ENCODE measurements at places on chromosomes 5 and 9.

GRCh38 chr5:141735823-141736222 is 53.8 kb upstream of the ARAP3 start:
- DNase-seq, result no peak

DNA sequence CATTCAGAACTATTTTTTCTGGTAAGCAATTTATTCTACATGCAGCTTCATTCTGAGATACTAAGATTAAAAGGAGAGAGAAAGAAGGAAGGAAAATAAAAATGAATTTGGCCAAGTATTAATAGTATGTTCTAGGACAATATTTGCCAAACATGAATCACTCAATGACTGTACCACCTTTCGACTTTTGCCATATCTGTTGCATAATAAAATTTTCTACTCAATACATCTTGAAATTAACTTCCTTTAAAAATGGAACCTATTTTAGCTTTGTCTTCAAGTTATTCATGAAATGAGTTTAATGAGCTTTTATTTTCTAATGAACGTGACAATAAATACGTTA is 111.8 kb downstream of the MARCHF3 start:
- DNase-seq, result no peak

GRCh38 chr5:172216345-172216744 is 22.4 kb downstream of the EFCAB9 start:
- DNase-seq, result no peak

DNA sequence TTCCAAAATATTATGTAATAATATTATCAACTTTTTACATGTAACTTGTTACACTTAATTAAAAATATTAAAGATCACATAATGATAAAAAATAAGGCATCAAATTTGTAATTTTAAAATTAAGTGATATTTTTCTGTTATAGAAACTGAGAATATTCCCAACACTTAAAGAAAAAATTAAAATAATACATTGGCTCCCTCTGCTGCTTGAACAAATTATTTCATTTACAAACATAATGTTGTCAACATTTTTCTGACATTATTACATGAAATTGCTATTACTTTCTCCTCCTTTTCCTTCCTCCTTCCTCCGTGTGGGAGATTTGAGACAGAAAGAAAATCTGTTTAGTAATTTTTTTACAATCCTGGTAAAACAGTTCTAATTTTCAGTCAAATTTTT is 42.3 kb downstream of the RNF180 start:
- DNase-seq, result no peak

GRCh38 chr9:38177680-38178079 is 108.7 kb upstream of the SHB start:
- DNase-seq, result no peak

- no peak for DNase-seq
Observed at GRCh38 chr9:68437785-68438184, 81.4 kb downstream of the PGM5 start.

- no peak for DNase-seq
Observed at GRCh38 chr5:31106691-31107090, 86.8 kb upstream of the CDH6 start.

GRCh38 chr5:52784737-52785136 is 3.0 kb upstream of the ITGA1 start:
- DNase-seq, result no peak

GRCh38 chr5:154962494-154962893 is 21.6 kb downstream of the MRPL22 start:
- DNase-seq, result no peak

GRCh38 chr5:54610197-54610944 is 92.8 kb downstream of the SNX18 start:
- DNase-seq, result peak; percentile 19

GRCh38 chr9:77773381-77773780 is 125.3 kb upstream of the GNA14 start:
- DNase-seq, result no peak

DNA sequence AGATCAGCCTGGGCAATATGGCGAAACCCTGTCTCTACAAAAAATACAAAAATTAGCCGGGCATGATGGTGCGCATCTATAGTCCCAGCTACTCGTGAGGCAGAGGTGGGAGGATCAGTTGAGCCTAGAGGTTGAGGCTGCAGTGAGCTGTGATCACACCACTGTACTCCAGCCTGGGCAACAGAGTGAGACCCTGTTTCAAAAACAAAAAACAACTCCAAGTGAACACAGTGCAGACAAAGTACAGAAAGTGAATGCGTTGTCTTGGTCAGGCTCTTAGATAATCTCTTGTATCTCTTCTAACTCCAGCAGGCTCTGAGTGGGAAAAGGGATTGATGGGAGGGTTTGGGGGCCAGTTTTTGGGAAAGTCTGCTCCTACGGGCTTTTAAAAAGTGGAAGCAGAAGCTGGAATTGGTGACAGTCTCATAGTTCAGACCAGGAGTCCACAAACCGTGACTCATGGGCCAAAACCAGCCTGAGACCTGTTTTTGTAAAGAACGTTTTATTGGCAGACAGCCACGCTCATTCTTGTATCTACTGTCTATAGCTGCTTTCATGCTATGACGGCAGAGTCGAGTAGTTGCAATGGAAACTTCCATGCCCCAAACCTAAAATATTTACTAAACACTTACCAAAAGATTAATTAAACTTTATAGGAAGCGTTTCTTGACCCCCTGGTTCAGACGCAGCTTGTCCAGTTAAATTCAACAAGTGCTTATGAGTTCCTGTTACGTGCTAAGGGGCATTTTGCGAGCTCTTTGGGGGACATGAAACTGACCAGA is 32.9 kb downstream of the NDST1 start:
- no peak for DNase-seq
